Spinal cord (tissue), 10 donors: ENCODE measurements at places on chromosomes 16 and 17.

GRCh38 chr16:56320056-56320455, 105.3 kb downstream of the AMFR start:
- no peak for DNase-seq

DNA sequence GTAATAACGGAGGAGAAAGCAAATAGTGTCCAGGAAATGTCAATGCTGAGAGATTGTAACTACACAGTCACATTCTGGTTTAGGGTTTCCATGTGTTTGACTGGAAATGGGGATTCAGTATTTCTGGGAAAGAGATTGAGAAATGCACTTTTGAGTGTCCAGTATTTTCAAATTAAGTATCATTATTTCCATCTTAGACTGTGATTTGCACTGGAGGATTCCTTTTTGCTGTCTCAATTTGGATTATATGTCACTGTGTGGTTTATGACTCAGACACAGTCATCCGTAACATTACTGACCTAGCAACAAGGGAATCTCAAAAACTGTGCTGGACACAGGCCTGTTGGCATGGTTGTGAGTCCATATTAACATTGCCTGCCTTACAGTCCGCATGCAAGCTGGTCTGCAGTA, 681.4 kb downstream of the CDH11 start:
- DNase-seq = no peak

DNA sequence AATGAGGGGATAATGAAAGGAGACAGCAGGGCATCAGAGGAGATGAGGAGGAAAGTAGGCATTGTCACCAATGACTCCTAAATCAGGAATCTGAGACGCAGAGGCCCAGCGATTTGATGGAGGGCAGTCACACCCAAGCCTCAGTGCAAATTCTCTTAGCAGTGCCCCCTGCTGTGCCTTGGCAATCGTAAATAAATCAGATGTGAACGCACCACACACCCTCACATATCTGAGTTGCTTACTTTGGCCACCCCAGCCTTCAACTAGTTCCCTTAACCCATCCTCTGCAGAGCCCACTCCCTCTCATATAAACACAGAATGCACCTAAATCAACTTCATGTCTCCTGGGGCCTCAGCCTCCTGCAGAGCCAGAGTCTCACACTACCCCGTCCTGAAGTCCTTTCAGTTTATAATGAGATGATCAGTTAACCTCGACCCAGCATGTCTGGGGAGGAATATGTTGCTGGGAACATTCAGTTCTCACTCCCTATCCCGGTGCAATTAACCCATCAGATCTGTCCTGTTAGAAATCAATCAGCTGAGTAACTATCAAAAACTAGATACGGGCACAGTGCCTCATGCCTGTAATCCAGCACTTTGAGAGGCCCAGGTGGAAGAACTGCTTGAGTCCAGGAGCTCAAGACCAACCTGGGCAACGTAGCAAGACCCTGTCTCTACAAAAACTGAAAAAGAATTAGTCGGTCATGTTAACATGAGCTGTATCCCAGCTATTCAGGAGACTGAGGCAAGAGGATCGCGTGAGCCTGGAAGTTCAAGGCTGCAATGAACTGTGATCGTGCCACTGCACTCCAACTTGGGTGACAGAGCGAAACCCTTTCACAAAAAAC, 78.4 kb downstream of the SLC39A11 start:
- DNase-seq = no peak

DNA sequence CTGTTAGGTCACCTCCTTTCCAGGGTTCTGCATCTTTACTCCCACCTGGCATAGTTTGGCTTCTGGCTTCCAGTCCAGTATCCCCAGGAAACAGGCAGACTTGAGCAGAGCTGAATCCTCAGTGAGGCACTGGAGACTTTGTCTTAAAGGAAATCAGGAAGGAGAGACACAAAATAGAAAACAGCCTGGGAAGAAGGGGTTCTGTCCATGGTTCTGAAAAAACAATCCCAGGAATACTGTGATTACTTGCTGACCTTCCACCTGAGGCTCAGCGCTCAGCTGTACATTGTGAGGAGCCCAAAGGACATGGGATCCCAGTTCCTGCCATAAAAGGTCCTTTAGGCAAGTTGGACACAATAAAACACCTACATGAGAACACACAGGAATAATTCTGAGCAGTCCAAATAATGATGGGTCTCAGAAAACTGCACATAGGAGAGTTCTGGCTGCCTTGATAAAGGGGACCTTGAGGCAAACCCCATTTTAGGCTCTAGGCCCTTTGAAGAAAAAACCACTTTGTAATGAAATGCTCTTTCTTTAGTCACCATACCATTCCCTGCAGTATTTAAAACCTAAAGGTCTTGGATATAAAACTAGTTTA, 81.4 kb upstream of the CRHR1 start:
- DNase-seq = no peak

DNA sequence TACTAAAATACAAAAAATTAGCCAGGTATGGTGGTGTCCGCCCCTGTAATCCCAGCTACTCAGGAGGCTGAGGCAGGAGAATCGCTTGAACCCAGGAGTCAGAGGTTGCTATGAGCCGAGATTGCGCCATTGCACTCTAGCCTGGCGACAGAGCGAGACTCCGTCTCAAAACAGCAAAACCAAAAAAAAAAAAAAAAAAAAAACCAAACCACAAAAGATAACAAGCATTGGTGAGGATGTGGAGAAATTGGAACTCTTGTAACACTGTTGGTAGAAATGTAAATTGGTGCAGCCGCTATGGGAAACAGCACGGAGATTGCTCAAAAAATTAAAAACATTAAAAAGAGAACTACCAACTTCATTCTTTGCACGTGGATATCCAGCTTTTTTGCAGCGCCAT, 119.4 kb downstream of the OR1D5 start:
- DNase-seq = no peak

DNA sequence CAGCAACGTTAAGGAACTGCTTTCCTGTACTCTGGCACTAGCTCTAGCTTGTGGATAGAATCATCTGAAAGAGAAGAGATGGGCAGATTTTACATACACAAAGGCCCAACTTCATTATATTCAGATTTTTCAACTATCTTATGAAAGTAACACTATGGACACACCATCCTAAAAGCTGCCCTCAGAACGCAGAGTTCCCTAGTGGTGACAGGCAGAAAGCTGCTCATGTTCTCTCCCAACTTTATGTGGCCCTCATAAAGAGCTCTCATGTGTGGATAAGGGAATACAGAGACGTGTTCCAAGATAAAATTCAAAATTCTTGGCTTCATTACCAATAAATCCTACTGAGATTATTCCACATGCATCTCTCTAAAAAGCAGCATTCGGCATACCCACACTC, 1.5 kb downstream of the CFAP20 start:
- DNase-seq = no peak
